ENCODE measurements at places on chromosomes 4 and X. TPM values are rescaled to one million over a fixed set of nuclear protein-coding genes. Genes with fewer than 3 reads are reported as not detected.

NUDT10 gene
- total RNA-seq, result 0.82 TPM

ASB12 gene
- not detected for total RNA-seq

FAM9B gene
- not detected for total RNA-seq

CFAP47 gene
- not detected for total RNA-seq

GRID2 gene
- not detected for total RNA-seq
